ENCODE measurements at places on chromosomes 2 and 18. TPM values are rescaled to one million over a fixed set of nuclear protein-coding genes. Genes with fewer than 3 reads are reported as not detected.

DNA sequence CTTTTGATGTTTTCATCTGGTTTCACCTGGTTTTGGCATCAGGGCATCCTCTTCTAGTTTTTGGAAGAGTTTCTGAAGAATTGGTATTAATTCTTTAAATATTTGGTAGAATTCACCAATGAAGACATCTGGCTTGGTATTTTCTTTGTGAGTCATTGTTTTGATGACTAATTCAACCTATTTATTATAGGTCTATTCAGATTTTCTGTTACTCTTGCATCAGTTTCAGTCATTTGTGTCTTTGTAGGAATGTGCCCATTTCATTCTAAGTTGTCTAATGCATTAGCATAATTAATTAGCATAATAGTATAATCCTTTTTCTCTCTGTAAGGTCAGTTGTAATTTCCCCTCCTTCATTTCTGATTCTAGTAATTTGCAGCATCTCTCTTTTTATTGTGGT is 8.0 kb downstream of the GNLY start:
- no peak overlapping the region for H3K27ac ChIP-seq
- H3K27me3 ChIP-seq: no peaks in the 10 kb centered on the region
- DNase-seq: no peak
- peaks cover 13% of the 10 kb centered on the region for H3K4me1 ChIP-seq

GRCh38 chr2:161676902-161677496 is 52.8 kb downstream of the SLC4A10 start:
- H3K36me3 ChIP-seq: no peaks in the 10 kb centered on the region
- H3K27me3 ChIP-seq: no peaks in the 10 kb centered on the region
- no peak overlapping the region for H3K27ac ChIP-seq
- no peak overlapping the region for H3K4me3 ChIP-seq
- DNase-seq: no peak
- H3K4me1 ChIP-seq: no peaks in the 10 kb centered on the region

- no peak for DNase-seq
- no peak overlapping the region for H3K4me3 ChIP-seq
- no peaks in the 10 kb centered on the region for H3K36me3 ChIP-seq
- no peaks in the 10 kb centered on the region for H3K27me3 ChIP-seq
Measured at GRCh38 chr18:2082676-2083075, 488.6 kb downstream of the METTL4 start.

DNA sequence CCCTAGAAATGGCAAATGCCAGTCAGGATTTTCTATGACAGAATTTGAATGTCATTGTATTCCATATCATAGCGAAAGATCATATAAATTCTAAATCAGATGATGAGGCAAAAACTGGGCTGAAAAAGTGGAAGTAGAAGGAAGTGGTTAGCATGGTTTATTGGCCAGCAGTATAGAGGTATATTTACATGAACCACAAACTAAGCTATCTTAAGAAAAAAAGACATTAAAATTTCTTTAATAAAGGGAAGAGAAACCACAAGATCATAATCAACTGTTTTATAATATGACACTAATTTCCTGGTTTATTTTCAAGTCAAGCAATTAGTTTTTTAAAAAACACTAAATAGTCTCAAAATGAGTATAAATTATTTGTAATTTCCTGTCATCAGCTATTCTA is 123.2 kb upstream of the LRP1B start:
- H3K4me3 ChIP-seq: no peak overlapping the region

- H3K4me3 ChIP-seq: no peak overlapping the region
- H3K4me1 ChIP-seq: no peaks in the 10 kb centered on the region
- no peak overlapping the region for H3K27ac ChIP-seq
- no peaks in the 10 kb centered on the region for H3K36me3 ChIP-seq
Measured at GRCh38 chr18:78561757-78562510, 417.7 kb upstream of the SALL3 start.

- H3K27ac ChIP-seq: no peak overlapping the region
- H3K36me3 ChIP-seq: no peaks in the 10 kb centered on the region
- H3K4me1 ChIP-seq: no peaks in the 10 kb centered on the region
- H3K4me3 ChIP-seq: no peak overlapping the region
- H3K27me3 ChIP-seq: no peaks in the 10 kb centered on the region
Measured at GRCh38 chr18:58286632-58287352, 242.8 kb downstream of the NEDD4L start.

DNA sequence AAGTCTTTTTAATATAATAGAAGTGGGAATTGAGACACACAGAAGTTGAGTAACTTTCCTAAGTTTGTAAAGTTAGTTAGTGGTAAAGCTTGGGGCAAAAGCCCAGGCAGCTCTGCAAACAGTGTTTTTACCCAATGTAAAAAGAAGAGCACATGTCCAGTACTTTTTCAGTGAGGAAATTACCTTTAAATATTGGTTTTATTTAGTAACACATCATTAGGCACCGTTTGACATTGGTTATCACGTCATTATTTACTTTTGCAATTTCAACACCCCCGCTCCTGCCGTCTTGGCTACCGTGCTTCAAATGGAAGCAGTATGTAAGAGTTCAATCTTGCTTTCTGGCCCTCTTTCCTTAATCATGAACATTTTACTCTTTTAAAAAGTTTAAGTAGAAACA is 807.9 kb downstream of the EPHA4 start:
- no peak overlapping the region for H3K27ac ChIP-seq
- no peaks in the 10 kb centered on the region for H3K27me3 ChIP-seq
- DNase-seq: no peak
- no peak overlapping the region for H3K4me3 ChIP-seq
- no peaks in the 10 kb centered on the region for H3K36me3 ChIP-seq

- H3K27ac ChIP-seq: no peak overlapping the region
- H3K27me3 ChIP-seq: no peaks in the 10 kb centered on the region
- H3K4me1 ChIP-seq: peaks cover 14% of the 10 kb centered on the region
- no peak overlapping the region for H3K4me3 ChIP-seq
- peak; percentile 26 for DNase-seq
Measured at GRCh38 chr2:101516823-101517690, 42.1 kb upstream of the RFX8 start.

DNA sequence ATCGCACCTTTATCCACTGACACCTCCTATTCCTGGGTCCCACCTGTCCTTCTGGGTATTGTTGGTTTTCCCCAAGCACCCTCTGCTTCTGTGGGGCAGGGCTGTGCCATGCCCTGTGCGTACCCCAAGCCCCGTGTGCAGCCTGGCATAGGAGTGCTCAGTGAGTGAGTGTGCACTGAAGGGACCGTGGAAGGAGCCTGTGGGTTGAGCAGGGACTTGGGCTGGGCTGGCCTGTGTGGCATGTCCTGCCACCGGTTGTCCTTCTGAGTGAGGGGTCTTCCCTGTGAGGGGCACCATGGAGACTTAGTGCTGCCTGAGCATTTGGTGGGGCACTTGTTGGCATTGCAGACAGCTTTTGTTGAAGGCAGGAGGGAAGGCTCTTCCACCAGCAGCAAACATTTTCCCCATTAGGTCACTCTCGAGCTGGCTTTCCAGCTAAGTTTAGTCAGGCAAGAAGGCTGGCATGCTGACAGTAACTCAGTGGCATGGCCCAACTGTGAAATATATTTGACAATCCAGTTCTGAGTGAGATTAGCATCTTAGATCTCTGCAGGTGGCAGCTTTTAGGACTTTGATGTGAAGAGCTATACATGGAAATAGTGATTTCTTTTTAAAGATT is 64.7 kb downstream of the LPIN1 start:
- no peak overlapping the region for H3K27ac ChIP-seq
- H3K36me3 ChIP-seq: peaks cover 69% of the 10 kb centered on the region
- DNase-seq: no peak
- H3K4me1 ChIP-seq: no peaks in the 10 kb centered on the region

GRCh38 chr2:222076973-222077690 is 221.7 kb downstream of the PAX3 start:
- H3K36me3 ChIP-seq: no peaks in the 10 kb centered on the region
- H3K4me1 ChIP-seq: no peaks in the 10 kb centered on the region

DNA sequence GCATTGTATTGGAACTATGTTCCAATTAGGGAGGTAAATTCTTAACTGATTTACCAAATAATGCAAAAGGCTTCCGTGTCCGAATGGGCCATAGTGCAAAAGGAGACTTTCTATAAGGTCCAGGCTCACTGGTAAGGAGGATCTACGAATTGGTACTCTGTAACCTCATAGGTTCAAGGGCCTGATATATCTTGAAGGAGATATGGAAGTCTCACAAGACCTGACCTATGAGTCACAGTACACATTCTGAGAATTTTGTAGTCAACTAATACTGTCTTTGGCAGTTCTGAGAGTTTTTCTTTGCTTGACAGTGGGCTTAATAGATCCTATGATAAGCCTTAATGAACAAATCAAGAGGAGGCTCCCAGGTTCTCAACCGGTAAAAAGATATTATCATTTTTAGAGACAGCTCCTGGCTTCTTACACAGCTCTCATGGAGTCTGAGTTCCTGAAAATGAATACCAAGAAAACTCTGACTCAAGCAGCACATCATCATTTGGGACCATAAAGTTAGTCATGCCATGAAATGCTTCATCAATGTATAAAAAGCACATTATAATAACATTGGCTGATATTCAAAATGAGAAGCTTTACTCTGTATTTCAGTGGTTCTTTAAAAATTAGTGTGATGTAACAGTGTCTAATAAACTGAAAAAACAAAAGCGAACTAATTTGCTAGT is 1275.2 kb upstream of the CRIM1 start:
- no peaks in the 10 kb centered on the region for H3K4me1 ChIP-seq
- H3K36me3 ChIP-seq: no peaks in the 10 kb centered on the region
- H3K27me3 ChIP-seq: no peaks in the 10 kb centered on the region
- H3K4me3 ChIP-seq: no peak overlapping the region
- no peak for DNase-seq

The NPAS2 gene
- 10.7 TPM for total RNA-seq

The RNF125 gene
- total RNA-seq: 107 TPM

The NAT8 gene
- total RNA-seq: not detected

The KCNIP3 gene
- not detected for total RNA-seq

The SLC9A4 gene
- total RNA-seq: not detected

The GCKR gene
- not detected for total RNA-seq

The CNDP1 gene
- 0.39 TPM for total RNA-seq

All from CD4-positive, alpha-beta T cell (primary cell).